ENCODE measurements at places on chromosomes 7 and 10. TPM values are rescaled to one million over a fixed set of nuclear protein-coding genes. Genes with fewer than 3 reads are reported as not detected.

CH25H gene
- total RNA-seq = not detected

GPR141 gene
- total RNA-seq = not detected

KCNH2 gene
- total RNA-seq = not detected

CDHR1 gene
- 0.50 TPM for total RNA-seq

TRIL gene
- 0.37 TPM for total RNA-seq

POLR2J gene
- 79.1 TPM for total RNA-seq
